ENCODE measurements at places on chromosomes 2 and 18.

GRCh38 chr2:54332386-54332785 lies 76.4 kb upstream of the TSPYL6 start:
- DNase-seq = no peak

DNA sequence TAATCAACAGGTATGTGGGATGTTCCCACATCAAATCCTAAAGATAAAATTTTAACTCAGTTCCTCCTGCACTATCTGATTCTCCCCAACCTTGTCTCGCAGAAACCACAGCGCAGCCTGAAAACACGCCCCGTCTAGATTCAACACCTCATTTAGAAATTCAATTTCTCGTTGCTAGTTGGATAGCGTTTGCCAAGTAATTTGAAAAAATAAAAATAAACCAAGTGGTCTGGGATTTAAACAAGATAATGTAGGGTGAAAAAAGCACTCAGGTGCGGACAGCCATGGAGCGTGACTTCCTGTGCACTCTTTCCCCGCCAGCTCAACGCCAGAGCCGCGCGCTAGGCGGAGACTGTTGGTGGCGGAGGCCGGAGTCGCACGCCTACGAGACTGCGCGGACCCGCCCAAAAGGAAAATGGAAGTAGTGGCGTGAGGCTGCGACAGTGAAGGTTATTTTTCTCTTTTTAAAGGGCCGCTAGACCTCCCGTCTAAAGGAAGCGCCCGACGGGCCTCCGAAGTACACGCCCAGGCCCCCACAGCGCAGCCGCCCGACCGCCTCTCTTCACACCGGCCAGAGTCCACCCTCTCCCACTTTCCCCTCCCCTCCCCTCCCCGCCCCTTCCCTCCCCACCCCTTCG lies 615 bp upstream of the CCNT2 start:
- DNase-seq = peak; percentile 81

DNA sequence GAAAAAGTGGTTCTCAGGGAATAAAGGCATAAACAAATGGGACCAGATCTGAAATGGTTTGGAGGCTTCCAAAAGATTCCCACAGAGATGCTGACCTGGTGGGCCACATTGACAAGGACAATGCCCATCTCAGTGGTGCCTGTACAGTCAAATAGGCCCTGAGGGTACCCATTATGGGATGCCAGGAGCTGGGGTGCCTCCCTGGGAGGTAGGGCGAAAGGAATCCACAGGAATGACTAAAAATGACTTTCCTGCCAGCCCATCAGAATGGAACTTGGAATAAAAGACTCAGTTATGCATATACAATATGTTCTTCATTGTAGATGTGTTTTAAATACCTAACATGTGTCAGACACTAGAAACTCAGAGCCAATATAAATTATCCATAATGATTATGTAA lies 248.5 kb downstream of the RNF144A start:
- no peak for DNase-seq

GRCh38 chr2:142874293-142874814 lies 3.1 kb upstream of the KYNU start:
- DNase-seq = no peak

GRCh38 chr18:35114305-35114704 lies 73.1 kb downstream of the MAPRE2 start:
- no peak for DNase-seq

DNA sequence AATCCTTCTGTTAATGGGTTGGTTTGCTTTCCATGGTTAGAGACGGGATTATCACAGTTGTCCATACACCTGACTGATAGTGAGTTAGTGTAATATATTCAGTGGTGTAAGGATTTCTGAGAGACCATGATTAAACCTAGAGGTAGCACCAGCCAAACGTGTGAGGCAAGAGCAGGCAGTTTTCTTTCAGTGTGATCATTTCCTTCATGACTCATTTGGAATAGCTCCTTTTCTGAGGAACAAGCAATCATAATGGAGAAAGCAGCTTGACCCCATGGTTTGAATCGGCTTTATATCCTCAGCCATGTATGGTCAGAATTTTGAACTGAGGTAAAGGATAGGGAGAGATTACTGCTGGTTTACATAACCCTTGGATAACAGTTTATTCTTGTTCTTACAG lies 2.9 kb downstream of the MXD1 start:
- DNase-seq = no peak

DNA sequence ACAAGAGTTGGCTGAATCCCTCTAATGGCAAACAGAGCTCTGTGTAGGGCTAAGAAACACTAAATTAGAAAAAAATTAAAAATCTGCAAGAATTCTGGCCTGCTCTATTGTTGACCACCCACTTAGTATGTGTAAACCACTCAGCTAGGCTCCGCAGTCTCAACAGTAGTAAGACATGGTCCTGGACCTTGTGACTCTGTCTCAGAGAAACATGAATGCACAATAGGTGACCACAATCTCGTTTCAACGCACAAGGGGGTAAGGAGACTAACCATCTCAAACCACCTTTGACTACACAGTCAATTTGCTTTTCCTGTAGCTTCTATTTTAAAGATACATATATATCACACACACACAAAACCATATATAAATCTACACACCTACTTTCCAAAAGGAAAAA lies 16.5 kb downstream of the SEPTIN10 start:
- no peak for DNase-seq

- DNase-seq = no peak
These were observed 19.0 kb upstream of the DIPK1C start for GRCh38 chr18:74476140-74476539.

GRCh38 chr2:88658881-88659537 lies 31.7 kb upstream of the EIF2AK3 start:
- DNase-seq = no peak

Data from activated T-cell treated with anti-CD3 and anti-CD28 coated beads for 4 hours (primary cell).